ENCODE measurements at places on chromosomes 13 and 19. TPM values are rescaled to one million over a fixed set of nuclear protein-coding genes. Genes with fewer than 3 reads are reported as not detected.

- peaks cover 8% of the 10 kb centered on the region for H3K4me1 ChIP-seq
- H3K27me3 ChIP-seq = no peaks in the 10 kb centered on the region
- no peak overlapping the region for H3K27ac ChIP-seq
- no peaks in the 10 kb centered on the region for H3K36me3 ChIP-seq
- H3K4me3 ChIP-seq = no peak overlapping the region
These were observed 36.6 kb upstream of the MED4 start for GRCh38 chr13:48131533-48131932.

GRCh38 chr19:28482221-28482620, 730.7 kb downstream of the UQCRFS1 start:
- no peaks in the 10 kb centered on the region for H3K36me3 ChIP-seq
- H3K4me1 ChIP-seq = no peaks in the 10 kb centered on the region
- DNase-seq = peak; percentile 71

DNA sequence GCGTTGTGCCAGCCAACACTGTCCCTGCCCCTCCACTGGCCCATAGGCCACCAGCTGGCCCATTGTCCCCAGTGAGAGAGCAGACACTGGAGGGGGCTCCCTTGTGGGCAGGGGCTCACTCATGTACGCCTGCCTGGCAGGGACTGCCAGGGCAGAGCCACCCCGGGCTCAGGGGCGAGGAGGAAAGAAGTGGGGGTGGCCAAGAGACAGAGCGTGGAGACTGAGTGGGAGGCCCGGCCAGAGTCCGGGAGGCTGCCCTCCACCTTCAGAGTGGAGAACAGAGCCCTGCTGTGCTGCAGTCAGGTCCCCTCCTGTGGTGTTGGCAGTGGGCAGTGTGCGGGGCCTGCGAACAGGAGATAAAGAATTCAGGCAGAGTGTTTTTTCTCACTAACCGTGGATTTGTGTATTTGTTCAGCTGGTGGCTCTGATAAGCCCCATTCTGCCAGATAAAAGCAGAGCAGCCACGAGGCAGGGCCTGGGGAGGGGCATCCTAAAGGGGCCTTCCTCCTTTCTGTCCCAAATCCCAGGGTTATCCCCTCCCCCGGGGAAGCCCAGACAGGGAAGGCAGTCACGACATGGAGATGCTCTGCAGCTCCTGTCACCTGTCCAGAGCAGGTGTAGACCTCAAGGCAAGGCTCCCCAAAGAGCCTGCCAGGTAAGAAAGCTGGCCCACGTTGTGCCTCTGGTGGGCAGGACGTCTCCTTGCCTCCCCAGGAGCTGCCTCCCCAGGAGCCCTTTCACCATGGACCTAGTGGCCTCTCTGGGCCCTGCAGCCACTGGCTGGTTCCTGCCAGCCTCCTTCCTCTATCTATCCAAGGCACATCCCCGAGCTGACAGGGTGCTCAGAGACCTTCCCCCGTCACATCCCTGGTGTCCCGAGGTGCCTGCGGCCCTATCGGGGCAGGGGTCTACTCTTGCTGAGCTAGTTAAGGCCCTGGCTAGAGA, 33.0 kb downstream of the LYL1 start:
- no peaks in the 10 kb centered on the region for H3K4me1 ChIP-seq
- H3K27me3 ChIP-seq = peaks cover 3% of the 10 kb centered on the region
- DNase-seq = no peak
- H3K27ac ChIP-seq = no peak overlapping the region
- H3K36me3 ChIP-seq = no peaks in the 10 kb centered on the region

- H3K27ac ChIP-seq = no peak overlapping the region
- H3K4me1 ChIP-seq = peaks cover 12% of the 10 kb centered on the region
- H3K36me3 ChIP-seq = no peaks in the 10 kb centered on the region
- peaks cover 26% of the 10 kb centered on the region for H3K27me3 ChIP-seq
These were observed 147.1 kb upstream of the SLITRK1 start for GRCh38 chr13:84029396-84029795.

GRCh38 chr13:68597641-68598040, 1367.5 kb upstream of the PCDH9 start:
- H3K27ac ChIP-seq = no peak overlapping the region
- H3K4me1 ChIP-seq = no peaks in the 10 kb centered on the region
- H3K36me3 ChIP-seq = no peaks in the 10 kb centered on the region
- no peak for DNase-seq

- H3K27ac ChIP-seq = no peak overlapping the region
- H3K27me3 ChIP-seq = no peaks in the 10 kb centered on the region
- peaks cover 11% of the 10 kb centered on the region for H3K4me1 ChIP-seq
- no peaks in the 10 kb centered on the region for H3K36me3 ChIP-seq
- no peak for DNase-seq
These were observed 174.6 kb downstream of the ITGBL1 start for GRCh38 chr13:101626925-101627555.

- H3K4me1 ChIP-seq = peaks cover 4% of the 10 kb centered on the region
- no peak overlapping the region for H3K4me3 ChIP-seq
- no peaks in the 10 kb centered on the region for H3K36me3 ChIP-seq
These were observed 64.9 kb downstream of the MZT1 start for GRCh38 chr13:72662548-72662947.

- no peaks in the 10 kb centered on the region for H3K27me3 ChIP-seq
- H3K27ac ChIP-seq = no peak overlapping the region
- no peaks in the 10 kb centered on the region for H3K4me1 ChIP-seq
- no peak overlapping the region for H3K4me3 ChIP-seq
- DNase-seq = peak; percentile 13
These were observed 559.0 kb downstream of the TBC1D4 start for GRCh38 chr13:74922963-74923362.

GRCh38 chr13:46354156-46355087, 32.6 kb downstream of the RUBCNL start:
- H3K4me1 ChIP-seq = no peaks in the 10 kb centered on the region
- no peaks in the 10 kb centered on the region for H3K27me3 ChIP-seq
- no peak overlapping the region for H3K27ac ChIP-seq
- no peaks in the 10 kb centered on the region for H3K36me3 ChIP-seq

DNA sequence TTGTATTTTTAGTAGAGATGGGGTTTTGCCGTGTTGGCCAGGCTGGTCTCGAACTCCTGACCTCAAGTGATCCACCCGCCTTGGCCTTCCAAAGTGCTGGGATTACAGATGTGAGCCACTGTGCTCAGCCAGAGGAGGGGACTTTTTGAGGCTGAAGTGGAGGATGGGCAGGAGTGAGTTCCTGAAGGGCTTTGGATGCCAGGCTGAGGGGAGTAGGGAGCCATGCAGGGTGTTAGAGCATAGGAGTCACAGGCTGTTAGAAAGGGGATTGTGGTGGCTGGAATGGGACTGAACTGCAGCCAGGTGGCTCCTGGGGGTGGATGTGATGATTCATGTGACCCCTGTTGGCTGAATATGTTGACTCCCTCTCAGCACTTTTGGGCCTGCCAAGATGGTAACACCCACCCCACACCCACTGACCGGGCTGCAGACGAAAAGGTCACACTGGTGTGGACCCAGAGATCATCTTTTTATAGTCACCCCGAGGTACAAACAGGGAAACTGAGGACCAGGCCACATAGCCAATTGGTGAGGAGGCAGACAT, 11.2 kb downstream of the CYP4F22 start:
- no peaks in the 10 kb centered on the region for H3K36me3 ChIP-seq
- no peak overlapping the region for H3K4me3 ChIP-seq
- no peak overlapping the region for H3K27ac ChIP-seq
- H3K27me3 ChIP-seq = no peaks in the 10 kb centered on the region

DNA sequence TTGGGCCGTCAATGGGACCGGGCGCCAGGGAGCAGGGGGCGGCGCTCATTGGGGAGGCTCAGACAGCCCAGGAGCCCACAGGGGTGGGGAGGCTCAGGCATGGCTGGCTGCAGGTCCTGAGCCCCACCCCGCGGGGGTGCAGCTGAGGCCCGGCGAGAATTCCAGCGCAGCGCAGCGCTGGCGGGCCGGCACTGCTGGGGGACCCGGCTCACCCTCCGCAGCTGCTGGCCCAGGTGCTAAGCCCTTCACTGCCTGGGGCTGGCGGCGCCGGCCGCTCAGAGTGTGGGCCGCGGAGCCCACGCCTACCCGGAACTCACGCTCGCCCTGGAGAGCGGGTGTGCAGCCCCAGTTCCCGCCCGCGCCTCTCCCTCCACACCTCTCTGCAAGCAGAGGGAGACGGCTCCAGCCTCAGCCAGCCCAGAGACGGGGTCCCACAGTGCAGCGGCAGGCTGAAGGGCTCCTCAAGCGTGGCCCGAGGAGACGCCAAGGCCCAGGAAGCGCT, 1227.4 kb downstream of the PCDH17 start:
- H3K4me1 ChIP-seq = no peaks in the 10 kb centered on the region
- no peak overlapping the region for H3K4me3 ChIP-seq
- no peaks in the 10 kb centered on the region for H3K27me3 ChIP-seq
- no peak overlapping the region for H3K27ac ChIP-seq

DNA sequence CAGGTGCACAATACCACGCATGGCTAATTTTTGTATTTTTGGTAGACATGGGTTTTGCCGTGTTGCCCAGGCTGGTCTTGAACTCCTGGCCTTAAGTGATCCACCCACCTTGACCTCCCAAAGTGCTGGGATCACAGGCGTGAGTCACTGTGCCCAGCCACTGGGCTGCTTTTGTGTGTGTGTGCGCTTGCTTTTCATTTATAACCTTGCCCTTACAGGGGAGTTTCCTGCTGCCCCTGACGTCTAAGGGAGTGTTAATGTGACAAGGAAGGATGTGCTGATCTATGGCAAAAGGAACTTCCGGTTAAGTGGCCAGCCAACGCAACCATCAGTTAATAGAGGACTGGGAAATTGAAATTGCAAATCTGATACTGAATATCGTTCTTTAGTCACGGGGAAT, 57.7 kb downstream of the ING1 start:
- H3K4me1 ChIP-seq = no peaks in the 10 kb centered on the region
- no peak overlapping the region for H3K4me3 ChIP-seq
- no peak for DNase-seq
- H3K27ac ChIP-seq = no peak overlapping the region
- H3K27me3 ChIP-seq = no peaks in the 10 kb centered on the region
- H3K36me3 ChIP-seq = no peaks in the 10 kb centered on the region

Gene ZC3H13
- polyA plus RNA-seq = 125 TPM

Gene MEIOSIN
- polyA plus RNA-seq = 0.21 TPM
